ENCODE measurements at places on chromosomes 5 and 9.

DNA sequence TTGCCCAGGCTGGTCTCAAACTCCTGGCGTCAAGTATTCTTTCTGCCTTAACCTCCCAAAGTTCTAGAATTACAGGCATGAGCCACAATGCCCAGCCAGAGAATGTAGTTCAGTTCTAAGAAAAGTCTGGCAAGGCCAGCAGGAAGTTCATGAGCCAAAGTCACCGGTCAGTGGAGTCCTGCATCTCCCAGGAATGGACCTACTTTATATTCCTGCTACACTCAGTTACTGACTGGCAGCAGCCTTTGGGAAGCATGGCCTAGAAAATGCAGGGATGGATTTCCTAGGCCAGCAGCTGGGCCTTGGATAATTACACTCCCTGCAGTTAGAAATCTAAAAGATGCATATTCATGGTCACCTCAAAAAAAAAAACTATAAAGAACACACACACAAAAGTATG lies 135.7 kb downstream of the CAAP1 start:
- no peak for DNase-seq

DNA sequence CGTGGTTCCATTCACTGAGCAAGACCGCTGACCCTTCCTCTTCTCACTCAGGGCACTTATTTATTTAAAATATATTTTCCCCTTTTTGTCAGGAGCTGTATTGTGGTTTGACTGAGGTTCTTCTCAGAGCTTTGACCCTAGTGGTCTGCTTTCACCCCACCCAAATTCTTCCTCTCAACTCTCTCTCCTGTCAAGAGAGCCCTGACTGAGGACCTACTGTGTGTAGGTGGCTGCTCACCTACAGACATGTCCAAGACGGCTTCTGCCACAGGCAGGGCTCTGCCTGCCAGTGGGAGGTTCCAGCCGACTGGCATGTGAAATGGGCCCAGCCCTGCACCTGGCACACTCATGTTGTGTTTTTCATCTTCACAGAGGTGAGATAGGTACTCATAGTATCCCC lies 5.2 kb downstream of the DCANP1 start:
- DNase-seq = no peak

DNA sequence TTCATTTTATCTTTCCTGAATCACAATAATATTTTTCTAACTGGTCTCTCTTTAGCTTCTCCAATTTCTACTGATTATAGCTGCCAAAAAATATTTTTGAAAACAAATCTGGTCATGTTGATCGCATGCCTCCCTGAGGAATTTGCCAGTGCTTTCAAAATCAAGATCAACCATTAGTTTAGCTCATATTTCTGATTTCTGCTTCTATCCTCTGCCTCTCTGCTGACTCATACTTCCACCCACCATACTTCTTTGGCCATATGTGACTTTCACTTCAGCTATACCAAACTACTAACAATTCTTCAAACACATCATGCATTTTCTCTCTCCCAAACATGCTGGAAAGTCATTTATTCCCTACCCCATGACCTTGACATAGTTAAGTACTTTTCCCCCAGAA lies 636.5 kb downstream of the TLE1 start:
- no peak for DNase-seq

- DNase-seq = no peak
Observed at GRCh38 chr5:131718487-131719014, 78.3 kb downstream of the FNIP1 start.

DNA sequence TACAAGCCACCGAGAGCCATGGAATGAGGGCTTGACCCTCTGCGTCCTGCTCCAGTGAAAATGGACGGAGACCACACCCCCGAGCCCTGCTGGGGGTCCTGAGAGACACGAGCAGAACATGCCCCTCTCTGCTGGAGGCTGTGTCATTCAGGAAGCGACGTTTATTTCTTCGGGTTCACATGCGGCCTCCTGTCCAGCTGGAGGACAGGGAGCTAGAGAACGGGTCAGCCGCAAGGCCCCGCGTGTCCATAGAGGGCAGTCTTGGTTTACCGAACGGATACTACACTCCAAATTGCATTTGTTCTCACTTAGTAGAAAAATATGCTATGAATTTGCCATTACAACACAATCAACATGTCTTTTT lies 36.1 kb downstream of the MRPL36 start:
- no peak for DNase-seq

GRCh38 chr5:177552839-177553455 lies 1.4 kb downstream of the FAM193B start:
- no peak for DNase-seq

DNA sequence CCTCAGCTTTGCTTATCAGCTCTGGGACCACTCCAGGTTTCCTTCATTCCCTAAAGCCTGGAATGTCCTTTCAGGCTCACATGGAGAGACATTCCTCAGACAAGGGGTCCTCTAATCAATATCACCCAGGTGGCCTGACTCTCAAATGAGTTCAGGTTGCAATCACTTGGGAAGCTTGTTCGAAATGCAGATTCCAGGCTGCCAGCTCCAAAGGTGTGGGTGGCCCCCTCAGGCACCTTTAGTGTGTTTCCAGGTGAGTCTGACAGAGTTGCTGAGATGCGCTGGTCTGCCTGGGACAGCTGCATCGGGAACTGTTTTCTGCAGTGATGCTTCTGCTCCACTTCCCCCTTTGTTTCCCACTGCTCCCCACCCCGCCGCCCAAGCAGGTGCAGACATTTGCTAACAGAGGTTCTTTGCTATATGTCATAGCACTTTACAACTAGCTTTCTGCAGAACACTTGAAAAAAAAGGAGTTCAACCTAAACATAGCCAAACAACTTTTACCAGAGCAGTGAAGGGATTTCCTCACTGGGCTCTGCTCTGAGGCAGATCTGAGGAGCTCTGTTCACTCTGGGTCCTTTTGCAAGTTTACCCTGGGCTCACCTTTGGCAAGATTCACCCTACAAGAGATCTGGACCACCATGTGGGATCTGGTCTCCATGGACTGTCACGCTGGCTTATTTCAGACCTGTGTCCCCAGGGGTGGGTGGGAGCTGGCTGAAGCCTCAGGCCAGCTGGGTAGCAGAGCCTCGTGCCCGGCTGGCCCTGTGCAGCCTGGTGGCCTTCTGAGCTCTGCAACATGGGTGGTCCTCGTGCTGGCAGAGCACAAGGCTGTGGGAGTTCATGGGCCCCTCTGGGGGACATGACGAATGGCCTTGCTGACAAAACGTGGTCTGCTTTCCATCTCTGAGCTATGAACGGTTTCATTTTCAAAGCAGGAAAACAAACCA lies 539.6 kb downstream of the CCDC171 start:
- no peak for DNase-seq

DNA sequence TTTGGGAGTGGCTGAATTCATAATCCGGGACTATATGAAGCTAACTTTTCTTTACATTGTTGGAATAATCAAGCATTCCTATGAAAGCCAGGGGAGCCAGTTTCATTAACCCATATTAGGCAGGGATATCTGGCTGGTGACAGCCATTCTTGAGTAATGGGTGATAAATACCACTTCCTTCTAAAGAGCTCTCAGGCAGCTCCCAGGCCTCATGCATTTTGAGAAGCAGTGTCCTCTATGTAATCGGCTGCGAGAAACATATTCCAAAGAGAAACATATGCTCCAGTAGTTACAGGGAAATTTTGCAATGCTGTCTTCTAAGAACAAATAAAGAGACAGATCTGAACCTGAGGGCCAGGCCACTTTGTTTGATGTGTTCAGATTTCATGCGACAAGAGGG lies 83.1 kb downstream of the MSX2 start:
- no peak for DNase-seq

- DNase-seq = no peak
Observed at GRCh38 chr9:82790875-82791274, 272.1 kb downstream of the RASEF start.

- DNase-seq = no peak
Observed at GRCh38 chr5:88488130-88488529, 219.5 kb upstream of the TMEM161B start.

GRCh38 chr5:125056671-125057485 lies 310.4 kb upstream of the ZNF608 start:
- DNase-seq = no peak

DNA sequence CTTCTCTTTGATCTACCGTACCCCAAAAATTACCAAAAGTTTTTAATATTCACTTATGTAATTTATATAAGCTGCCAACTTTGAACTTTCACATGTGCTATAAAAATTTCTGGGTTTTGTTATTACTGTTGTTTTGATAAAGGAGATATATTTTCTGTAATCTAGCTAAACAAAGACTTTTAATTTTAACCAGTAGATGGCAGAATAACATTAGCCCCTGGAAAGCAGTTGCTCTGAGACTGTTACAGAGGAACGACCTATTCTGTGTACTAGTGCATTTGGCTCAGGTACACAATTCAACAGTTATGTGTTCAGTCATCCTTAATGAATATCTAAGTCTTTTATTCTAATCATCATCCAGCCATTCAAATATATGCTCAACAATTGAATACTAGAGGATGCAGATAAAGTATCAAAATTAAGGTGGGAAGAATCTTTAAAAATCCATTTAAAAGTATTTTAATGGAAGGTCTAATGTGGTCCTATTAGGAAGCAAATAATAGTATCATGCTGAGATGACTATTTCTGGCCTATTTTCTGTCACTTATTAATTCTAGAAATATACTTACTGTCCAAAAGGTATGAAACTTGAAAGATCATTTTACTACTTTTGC lies 8.6 kb downstream of the KLHL9 start:
- DNase-seq = no peak

GRCh38 chr9:132946211-132946610 lies 1.8 kb upstream of the TSC1 start:
- no peak for DNase-seq

DNA sequence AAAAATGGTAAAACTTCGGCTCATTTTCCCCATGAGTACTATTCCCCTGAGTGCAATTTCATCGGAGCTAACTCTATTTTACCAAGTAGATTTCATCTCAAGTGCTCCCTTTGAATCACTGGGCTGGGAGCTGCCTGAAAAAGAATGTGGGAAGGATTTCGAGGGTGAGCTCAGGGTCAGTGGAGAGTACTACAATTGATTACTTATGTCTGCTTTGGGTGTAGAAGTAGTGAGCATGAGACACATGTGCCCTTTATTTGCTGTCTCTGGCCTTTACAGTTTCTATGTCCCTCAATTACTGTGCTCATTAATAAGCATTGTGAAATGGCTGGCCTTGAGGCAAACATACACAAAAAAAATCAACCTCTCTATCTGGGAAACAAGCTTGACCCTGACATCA lies 172.7 kb upstream of the RFX3 start:
- DNase-seq = no peak

DNA sequence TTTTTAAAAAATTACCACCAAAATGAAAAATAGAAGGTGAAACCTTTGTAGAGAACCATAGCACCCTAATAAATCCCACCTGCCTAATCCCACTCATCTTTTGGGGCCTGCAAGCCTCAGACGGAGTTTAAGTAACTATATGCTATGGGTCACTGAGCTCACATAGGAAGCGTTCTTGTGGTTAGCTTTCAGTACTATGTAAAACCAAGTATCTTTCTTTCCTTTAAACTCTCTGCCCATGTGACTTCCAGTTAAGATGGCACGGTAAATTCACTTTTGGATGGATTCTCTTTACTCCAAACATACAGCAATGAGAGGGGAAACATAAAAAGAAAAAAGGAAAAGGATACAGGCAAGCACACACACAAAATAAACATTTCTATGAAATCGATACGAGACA lies 50.9 kb downstream of the FANCC start:
- no peak for DNase-seq

- no peak for DNase-seq
Observed at GRCh38 chr5:96868603-96869371, 7.5 kb upstream of the ERAP2 start.

GRCh38 chr5:122608222-122608621 lies 166.7 kb upstream of the SNX2 start:
- no peak for DNase-seq

DNA sequence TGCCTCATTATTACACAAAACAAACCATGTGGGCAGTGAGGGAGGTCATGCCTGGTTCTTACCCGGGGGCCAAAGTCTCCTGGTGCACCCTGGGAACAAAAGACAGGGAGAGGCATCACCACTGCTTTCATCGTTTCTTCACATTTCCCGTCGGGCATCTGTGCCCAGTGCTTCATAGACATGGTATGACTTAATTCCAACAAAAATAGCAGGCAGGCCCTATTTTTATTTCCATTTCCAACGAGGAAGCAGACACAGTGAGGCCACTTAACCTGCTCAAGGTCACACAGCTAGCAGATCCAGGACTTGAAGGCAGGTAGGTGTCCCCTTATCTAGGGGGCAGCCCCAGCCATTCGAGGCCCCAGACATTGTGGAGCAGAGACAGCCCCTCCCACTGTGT lies 34.6 kb upstream of the PHYKPL start:
- DNase-seq = no peak

DNA sequence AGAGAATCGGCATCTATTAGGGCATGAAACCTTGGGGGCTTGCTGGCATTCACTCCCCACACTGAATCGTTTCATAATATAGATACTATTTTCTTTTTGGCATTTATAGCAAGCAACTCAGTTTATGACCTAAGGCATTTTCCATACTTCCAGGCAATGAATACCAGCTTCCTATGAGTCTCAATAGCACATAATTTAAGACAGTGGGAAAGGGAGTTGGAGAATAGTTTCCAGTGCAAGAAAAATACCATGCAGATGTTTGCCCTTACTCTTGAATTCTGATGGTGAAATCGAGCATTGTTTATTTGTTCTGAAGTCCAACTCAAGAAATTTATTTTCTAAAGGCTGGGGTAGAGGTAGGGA lies 175.8 kb upstream of the KLF9 start:
- no peak for DNase-seq

DNA sequence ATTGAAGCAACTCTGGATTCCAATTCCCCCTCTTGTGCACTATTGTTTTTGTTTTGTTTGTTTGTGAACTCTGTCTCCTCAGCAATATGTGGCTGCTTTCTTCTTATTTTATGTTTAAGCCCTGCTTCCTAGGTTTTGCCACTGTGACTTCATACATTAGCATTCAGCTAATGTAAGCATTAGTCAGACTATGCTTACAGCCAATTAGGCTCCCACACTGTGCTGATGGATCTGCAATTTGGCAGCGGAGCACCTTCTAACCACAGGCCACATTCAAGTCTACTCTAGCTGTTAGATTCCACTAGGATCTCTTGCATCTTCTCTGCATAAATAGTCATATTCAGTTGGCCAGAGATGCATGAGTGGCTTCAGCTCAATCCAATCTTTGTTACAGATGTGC lies 9.6 kb upstream of the BICD2 start:
- no peak for DNase-seq

DNA sequence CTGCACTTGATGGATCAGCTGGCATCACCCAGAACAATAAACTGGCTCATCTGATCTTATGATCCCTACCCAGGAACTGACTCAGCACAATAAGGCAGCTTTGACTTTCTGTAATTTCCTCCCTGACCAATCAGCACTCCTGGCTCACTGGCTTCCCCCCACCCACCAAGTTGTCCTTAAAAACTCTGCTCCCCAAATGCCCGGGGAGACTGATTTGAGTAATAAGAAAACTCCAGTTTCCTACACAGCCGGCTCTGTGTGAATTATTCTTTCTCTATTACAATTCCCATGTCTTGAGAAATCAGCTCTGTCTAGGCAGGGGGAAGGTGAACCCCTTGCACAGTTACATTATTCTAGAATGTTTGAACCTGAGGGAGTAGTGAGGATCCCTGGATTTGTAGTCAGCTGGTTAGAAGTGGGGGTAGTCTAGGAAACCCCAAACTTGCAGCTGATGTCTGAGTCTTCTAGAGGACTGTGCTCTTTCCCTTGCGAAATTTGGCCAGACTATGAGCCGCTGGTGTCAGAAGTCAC lies 111.7 kb upstream of the NEK6 start:
- no peak for DNase-seq

GRCh38 chr9:2181792-2182191 lies 166.6 kb downstream of the SMARCA2 start:
- DNase-seq = no peak

GRCh38 chr9:79580055-79580454 lies 8.3 kb downstream of the TLE4 start:
- DNase-seq = no peak

GRCh38 chr5:16924206-16924605 lies 11.9 kb downstream of the MYO10 start:
- DNase-seq = no peak

Measured in stimulated activated CD8-positive, alpha-beta memory T cell treated with anti-CD3 and anti-CD28 coated beads, Interleukin-7, amount 100 ng/mL, for 48 hours (primary cell).